ENCODE measurements at places on chromosomes 3 and 15.

DNA sequence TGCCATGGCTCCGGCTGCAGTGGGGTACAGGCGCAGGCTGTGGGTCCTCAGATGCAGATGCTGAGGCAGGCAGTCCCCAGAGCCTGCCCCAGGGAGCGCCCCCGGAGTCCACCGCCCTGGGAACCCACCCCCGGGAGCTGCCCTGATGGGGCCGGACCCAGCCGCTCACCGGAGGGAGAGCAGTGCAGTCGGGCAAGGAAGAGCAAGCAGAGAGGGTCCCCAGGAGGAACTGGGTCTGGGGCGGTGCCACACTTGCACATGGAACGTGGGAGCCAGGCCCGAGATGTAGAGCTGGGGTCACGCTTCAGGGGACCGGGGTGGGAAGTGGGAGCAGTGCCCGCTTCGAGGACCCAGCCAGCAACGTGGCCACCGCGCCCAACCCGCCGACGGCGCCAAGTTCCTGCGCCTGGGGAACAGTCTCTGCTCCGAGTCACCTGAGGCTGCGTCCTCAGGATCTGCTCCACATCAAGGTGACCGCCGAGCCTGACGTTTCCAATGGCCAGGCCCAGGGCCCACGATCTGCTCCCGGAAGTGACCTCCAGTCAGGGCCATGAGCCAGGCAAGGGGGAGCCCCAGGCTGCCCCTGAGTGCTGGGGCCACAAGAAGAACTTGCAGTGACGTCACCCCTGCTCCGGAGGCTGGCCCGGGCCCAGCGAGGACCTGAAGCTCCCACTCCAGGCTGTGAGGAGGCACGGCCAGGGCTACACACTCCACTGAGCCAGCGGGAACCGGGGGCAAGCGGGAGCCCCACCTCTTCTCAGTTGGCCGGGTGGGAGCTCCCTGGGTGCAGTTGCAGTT lies 27.0 kb upstream of the TFG start:
- peak; percentile 2 for DNase-seq

GRCh38 chr15:68674975-68675374 lies 96.2 kb downstream of the CORO2B start:
- DNase-seq, result peak; percentile 18

- no peak for DNase-seq
Measured at GRCh38 chr15:59384507-59384906, 11.8 kb upstream of the MYO1E start.

DNA sequence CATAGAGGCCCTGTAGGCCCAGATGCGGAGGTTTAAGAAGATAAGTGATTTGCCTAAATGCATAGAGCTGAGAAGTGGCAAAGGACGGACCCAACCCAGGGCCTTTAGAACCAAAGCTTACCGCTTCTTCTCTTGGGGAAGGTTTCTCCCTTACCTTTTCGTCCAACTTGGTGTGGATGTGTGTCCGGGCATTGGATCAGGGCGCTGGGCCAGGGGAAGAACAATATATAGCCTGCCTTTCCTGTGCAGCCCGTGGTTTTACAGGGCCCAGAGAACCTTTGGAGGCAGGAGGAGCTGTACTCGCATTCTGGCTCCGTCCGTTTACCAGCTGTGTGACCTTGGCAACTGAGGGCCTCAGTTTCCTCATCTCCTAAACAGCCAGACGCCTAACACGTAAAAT lies 686 bp upstream of the P3H2 start:
- no peak for DNase-seq

DNA sequence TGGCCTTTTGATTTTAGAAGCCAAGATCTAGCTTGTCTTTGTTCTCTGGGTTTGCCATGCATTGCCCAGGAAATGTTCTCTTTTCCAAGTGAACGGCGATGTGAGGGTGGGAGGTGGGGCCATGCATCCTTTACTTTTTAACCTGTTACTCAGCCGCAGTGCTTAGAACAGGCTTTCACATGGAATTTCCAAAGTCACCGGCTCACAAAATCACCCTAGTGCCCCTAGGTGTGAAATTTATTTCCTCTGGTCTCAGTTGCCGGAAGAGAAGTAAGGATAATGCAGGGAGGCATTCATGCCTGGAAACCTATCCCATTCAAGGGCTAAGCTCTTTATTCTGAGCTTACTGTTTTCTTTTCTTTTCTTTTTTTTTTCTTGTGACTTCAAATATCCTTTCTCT lies 93.2 kb downstream of the CACNA2D3 start:
- DNase-seq, result no peak

DNA sequence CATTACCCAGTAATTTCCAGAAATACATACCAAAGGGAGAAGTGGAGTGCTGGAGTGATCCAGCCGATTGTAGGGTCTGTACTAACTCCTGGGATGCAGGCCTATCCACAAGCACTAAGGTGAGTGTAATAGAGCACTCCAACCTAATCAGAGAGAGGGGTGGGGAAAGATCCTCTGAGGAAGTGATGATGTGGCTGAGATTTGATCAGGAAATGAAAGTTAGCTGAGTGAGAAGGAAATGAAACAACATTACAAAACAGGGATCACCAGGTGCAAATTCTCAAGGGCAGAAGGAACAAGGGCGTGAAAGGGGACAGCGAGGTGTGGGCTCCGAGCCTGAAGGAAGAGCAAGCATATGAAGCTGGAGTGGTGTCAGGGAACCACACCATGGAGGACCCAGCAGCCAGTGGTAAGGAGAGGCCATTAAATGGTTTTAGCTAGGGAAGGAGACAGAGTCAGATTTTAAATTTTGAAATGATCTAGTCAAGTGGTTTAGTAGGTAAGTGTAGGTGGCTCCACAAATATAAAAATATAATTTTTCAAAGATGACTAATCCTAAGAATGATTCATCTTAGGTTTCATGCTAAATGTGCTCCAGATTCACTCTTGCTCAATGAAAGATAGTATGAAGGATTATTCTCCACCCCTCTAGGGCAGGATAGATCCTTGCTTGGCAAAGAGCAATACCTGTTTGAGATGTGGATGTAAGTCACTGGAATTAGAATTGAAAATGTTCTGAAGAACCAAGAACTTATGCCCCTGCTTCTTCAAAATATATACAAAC lies 348.7 kb downstream of the TBL1XR1 start:
- DNase-seq, result no peak

- no peak for DNase-seq
Measured at GRCh38 chr15:45660231-45660979, 25.6 kb downstream of the SQOR start.

DNA sequence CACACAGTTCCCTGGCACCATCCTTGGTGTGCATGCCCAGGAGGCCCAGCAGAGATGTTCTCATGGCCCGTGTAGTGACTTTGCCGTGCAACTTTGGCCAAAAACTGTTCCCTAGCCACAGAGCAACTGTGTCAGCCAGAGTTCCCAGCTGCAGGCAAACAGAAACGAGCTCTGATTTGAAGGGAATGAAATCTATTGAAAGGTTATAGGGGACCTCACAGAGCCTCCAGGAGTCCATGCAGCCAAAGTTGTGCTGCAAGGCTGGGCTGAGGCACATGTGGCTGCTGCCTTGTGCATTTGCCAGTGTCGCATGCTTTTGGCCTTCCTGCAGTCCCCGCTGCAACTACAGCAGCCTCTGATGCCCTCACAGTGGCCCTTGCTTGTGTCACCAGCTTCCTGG lies 70.5 kb downstream of the PLXNA1 start:
- DNase-seq, result no peak

- peak; percentile 49 for DNase-seq
Measured at GRCh38 chr3:57696801-57697321, 4.0 kb upstream of the DENND6A start.

DNA sequence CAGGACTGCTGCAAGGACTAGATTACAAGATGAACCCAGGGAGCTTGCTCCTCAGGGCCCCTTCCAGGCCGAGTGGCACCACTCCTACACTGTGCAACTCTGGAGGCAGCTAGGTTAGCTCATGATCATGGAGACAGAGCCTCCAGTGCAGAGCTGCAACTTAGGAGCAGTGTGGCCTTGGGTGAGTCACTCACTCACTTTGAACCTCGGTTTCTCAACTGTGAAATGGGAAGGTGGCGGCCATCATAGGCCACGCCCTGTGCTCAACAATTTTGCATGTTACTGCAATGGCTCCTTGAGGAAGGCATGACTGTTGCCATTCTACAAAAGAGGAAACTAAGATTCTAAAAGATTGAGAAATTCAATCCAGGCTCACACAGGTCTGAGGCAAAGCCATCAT lies 11.2 kb upstream of the CXCR6 start:
- DNase-seq, result no peak

Data from fibroblast of skin of abdomen (primary cell).